ENCODE measurements at places on chromosomes 13 and 19.
A peak's percentile ranks its signal among the peaks of the same experiment; 100 is the strongest.

GRCh38 chr13:37598597-37598996, at the start of gene POSTN:
POSTN (minus strand) TSS chr13:37598768; CDS start chr13:37598726, 42 bp downstream.
- no peak for DNase-seq

- no peak for DNase-seq
These were observed 46.7 kb upstream of the ZNF30 start for GRCh38 chr19:34880034-34880433.

GRCh38 chr19:2824129-2824528, 4.5 kb downstream of the ZNF554 start:
- no peak for DNase-seq

DNA sequence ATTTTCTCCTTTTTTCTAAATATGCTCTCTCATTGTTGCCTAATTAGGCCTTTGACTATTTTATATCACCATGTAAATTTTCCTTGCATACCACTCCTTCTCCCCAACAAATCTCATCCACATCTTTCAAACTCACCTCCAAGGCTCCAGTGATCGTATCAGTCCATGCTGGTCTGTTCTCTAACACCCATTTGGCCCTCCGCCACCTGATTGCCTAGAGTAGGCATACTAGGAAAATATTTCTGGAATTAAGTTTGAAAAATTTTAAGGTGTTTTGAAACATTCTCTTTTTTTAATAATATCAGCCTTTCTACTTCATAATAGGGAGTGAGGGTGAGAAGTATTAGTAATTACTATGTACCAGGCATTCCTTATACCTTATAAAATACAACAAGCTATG, 473.9 kb downstream of the FGF9 start:
- no peak for DNase-seq

DNA sequence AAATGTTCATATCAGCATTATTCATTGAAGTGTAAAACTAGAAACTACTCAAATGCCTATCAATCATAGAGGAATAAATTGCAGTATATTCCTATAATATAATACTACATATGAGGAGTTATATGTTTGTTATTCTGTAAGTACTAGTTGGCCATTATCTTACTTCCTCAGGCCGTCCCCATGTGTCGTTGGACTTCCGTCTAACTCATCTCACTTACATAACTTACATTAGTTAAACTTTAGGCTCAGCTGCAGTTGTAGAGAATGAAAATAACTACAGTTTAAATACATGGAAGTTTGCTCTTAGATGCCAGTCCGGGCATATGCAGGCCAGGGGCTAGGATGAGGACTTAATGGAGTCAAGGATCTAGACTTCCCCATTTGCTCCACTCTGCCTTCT, 8.6 kb upstream of the EPSTI1 start:
- no peak for DNase-seq

DNA sequence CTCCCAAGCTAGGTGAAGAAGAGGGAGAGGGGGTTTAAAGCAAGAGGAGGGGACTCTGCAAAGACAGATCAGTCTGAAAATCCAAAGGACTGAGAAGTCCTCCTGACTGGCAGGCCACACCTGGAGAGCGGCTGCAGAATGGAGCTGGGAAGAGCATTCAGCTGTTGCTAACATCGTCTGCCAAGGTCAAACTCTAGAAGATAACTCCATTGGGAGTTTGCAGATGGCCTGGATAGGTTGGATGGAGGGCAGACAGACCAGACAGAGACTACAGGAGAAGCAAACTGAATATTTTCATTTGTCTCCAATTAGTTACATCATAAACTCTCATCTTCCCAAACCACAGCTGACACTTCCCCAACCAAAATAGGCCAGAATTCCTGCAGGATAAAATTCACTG, 19.9 kb upstream of the SHISA2 start:
- no peak for DNase-seq

DNA sequence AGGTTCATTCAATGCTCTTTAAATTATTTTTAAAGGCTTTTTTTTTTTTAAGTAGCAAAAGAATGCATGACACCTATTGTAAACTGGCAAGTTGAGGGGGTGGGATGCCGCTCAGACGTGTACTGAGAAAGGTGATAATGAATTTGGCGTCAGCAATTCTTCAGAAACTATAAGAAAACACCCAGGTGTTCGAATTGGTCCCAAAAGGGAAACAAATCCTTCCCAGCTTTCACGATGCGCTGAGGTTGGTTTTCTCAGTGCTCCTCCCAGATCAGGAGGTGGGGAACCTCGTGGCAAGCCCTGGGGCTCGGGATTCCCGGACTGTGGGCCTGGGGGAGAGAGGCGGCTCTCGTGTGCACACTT, 543 bp upstream of the FAM124A start:
- no peak for DNase-seq

GRCh38 chr13:106569233-106570095, 1.5 kb upstream of the ARGLU1 start:
- DNase-seq: no peak

- DNase-seq: peak; percentile 26
These were observed 76.2 kb upstream of the TNFSF11 start for GRCh38 chr13:42497798-42498197.

GRCh38 chr13:107778094-107778493, 437.2 kb downstream of the LIG4 start:
- no peak for DNase-seq

- DNase-seq: no peak
These were observed 634 bp upstream of the DIAPH3 start for GRCh38 chr13:60164234-60164889.

DNA sequence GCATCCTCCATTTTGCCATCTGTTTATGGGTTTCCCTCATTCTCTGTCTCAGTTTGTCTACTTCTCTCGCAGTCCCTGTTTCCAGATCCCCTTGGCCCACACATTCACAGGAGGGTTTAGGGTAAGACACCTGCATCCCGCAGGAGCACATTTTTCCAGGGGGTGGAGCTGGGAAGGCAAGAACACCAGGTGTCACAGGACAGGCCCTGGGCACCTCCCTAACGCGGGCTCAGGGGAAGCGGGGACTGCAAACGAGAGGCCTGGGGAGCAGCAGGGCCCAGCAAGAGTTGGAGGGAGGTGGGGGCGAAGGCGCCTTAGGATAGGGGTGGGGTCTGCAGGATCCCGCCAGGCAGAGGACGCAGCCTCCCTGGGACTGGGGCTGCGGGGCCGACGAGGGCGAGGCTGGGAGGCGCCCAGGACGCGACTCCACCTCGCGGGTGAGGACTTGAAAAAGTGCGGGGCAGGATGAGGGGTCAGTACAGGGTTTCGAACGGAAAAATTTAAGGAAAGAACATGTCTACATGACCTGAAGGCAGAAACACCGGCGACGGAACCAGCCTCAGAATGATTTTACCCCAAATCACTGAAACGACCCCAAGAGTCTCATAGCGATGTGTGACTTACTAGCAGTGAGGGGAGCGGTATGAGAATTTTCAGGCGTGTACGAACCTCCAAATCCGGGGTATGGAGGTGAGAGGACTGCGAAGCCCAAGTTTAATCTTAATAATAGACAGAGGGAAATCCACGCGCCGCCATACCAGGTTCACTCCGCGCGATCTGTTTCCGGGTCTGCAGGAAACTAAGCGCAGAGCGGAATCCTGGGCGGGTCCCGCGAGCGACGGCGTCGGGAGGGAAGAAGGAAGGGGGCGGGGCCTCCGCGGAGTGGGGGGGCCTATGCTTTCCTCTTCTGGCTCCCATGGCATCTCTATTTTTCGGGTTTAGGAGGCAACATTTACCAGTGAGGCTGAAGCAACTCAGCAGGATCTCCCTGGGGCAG, 7.1 kb upstream of the ERVV-2 start:
- DNase-seq: no peak

DNA sequence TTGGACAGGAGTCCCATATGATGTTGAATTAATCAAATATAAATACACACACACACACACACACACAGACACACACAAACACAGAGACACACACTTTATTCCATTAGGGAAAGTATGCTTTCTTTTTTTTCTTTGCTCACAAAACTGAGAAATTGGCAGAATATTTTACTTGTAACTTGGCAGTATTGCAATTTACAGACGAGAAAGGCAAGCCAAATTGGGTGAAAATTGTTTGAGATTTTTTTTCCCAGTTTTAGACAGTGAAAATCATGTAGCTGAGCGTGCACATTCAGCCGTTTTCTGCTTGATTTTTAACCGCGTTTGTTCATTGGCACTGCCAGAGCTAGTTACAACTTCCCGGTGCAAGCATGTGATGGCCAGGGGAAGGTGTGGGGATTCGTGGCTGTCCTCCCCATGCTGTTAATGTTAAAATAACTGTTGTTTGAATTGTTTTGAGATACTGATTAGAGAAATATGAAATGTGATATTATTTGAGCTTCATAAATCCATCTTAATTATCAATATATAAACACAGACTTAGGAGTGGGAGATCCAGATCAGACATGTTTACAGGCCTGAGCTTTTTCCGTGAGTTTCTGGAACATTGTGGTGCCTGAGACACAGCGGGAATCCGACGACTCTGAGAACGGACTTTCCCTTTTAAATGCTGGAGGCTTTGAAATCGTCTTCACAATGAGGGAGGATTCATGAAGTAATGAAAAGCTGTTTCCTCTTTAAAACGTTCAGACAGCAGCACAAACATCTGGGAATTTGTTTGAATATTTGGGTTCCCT, 125.5 kb downstream of the KCNRG start:
- DNase-seq: no peak

- no peak for DNase-seq
These were observed 289.2 kb upstream of the KLF12 start for GRCh38 chr13:74423434-74423833.

- DNase-seq: peak; percentile 72
These were observed 9.9 kb downstream of the RANBP3 start for GRCh38 chr19:5967994-5968430.

- no peak for DNase-seq
These were observed 2.2 kb downstream of the ANGPTL4 start for GRCh38 chr19:8366121-8366581.

GRCh38 chr13:73687087-73687486, 447.1 kb downstream of the KLF12 start:
- DNase-seq: no peak

GRCh38 chr19:42281827-42282762, 13.0 kb downstream of the CIC start:
- DNase-seq: no peak

DNA sequence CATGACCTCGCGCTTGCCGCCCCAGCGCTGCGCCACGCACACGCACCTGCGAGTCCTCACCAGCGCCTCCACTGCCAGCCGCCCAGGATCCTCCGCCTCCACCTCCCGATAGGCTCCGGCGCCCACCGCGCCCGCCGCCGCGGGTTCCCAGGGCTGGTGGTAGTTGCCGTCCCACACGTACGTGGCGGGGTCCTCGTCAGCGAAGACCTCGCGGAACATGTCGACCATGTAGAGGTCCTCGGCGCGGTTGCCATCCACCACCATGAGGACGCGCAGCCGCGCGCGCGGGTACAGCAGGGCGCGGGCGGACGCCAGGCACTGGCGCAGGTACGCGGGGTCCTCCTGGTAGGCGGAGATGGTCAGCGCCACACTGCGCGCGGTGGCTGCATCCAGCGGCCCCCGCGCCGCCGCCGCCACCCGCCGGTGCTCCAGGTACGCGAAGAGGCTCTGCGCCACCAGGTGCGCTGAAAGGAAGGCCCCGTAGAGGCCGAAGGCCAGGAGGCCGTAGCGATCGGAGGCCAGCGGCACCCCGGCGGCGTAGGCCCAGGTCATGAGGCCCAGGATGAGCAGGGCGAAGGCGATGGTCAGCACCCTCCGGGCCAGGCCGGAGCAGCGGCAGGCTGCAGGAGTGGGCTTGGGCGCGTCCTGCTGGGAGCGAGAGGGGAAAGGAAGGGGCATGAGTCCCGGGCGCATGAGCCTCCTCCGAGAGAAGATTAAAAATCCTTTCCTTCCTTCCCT, 4.4 kb downstream of the HAS1 start:
- no peak for DNase-seq

DNA sequence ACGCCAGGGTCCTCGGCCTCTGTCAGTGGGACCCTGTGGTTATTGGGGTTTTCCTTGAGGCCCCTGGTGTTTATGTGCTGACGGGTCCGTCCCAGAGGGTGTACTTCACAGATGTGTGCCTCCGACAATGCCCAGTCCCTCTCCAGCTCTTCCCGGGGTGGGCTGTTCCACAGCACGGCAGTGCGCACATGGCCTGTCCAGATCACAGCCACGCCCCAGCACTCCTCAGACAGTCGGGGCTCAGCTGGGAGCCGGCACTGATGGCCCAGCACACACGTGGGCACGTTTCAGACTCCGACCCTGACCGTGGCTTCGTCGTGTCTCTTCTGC, 16.9 kb upstream of the F7 start:
- DNase-seq: no peak

- no peak for DNase-seq
These were observed 5.4 kb downstream of the MADCAM1 start for GRCh38 chr19:501646-502045.

All from stimulated activated CD4-positive, alpha-beta T cell treated with anti-CD3 and anti-CD28 coated beads, Interleukin-4, amount 100 ng/mL, for 24 hours (primary cell).